NCI-H1092 treated with DMSO at 0.1 percent for 48 hours (cell line): ENCODE measurements at places on chromosomes 3 and 15.

DNA sequence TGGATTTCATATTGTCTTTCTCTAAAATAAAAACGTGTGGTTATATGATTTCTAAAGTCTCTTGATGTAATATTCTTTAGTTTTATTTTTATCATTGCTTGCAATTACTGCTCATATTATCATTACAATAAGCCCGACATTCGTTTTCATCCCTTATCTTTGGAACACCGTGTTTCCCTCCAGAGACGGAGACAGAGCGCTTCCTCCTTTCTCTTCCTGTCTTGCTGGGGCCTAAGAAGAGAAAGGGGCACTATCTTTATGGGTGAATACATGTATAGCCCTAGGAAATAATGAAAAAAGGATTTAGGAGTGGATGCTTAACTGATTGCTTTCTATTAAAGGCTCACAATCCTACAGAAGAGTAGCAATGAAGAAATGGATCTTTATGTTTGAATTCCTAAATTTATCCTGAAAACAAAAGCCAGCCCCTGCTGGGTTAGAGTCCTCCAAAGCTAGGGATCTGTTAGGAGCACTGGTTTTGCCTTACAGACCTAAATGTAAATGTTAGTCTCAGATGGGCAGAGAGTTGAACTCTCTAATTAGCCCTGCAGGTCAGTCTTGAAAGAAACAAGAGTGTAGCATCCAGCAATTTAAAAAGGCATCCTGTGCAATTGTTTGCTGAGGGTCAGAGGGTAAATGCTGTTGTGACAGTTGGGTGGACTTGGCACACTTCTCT, 145.1 kb downstream of the TP63 start:
- DNase-seq, result no peak

GRCh38 chr15:50633653-50634052, 52.9 kb downstream of the TRPM7 start:
- no peak for DNase-seq

DNA sequence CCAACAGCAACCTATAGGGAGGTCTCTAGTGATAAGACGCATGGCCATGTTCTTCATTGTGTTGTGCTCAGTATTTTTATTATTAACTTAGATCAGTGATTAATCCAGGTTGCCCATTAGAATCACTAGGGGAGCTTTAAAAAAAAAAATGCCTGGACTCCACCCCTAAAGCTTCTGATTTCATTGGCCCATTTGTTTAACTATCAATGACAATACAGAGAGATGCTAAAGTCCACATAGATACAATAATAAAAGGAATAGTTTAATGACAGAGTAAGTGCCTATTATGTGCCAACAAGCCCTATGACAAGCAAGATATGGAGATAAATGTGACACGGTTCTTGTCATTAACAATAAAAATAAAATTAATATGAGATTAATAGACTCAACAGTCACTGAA, 55.8 kb downstream of the ATP8B4 start:
- DNase-seq, result no peak

GRCh38 chr15:36330598-36330997, 248.8 kb upstream of the CDIN1 start:
- DNase-seq, result no peak

GRCh38 chr3:57675530-57675929, 17.3 kb downstream of the DENND6A start:
- no peak for DNase-seq

GRCh38 chr3:142523921-142524566, 54.5 kb downstream of the ATR start:
- no peak for DNase-seq

GRCh38 chr3:123640740-123641462, 56.0 kb upstream of the HACD2 start:
- no peak for DNase-seq
